Pancreas (tissue), 10 donors: ENCODE measurements at places on chromosomes 16 and 17. TPM values are rescaled to one million over a fixed set of nuclear protein-coding genes. Genes with fewer than 3 reads are reported as not detected.

PRPSAP2 gene
- total RNA-seq: 12.6 TPM

TPPP3 gene
- total RNA-seq: 7.1 TPM

TMEM98 gene
- 32.9 TPM for total RNA-seq

MPRIP gene
- 91.8 TPM for total RNA-seq

WNT3 gene
- 0.42 TPM for total RNA-seq

ATP6V0D1 gene
- 30.4 TPM for total RNA-seq

MPP3 gene
- 5.9 TPM for total RNA-seq

EVI2B gene
- total RNA-seq: 3.2 TPM

MT1M gene
- 16.4 TPM for total RNA-seq

FBXW10 gene
- total RNA-seq: not detected

SHISA6 gene
- 0.52 TPM for total RNA-seq

ABCA3 gene
- total RNA-seq: 26.5 TPM

IFI35 gene
- 10.9 TPM for total RNA-seq
